Naive thymus-derived CD8-positive, alpha-beta T cell (primary cell): ENCODE measurements at places on chromosomes 11 and 22. TPM values are rescaled to one million over a fixed set of nuclear protein-coding genes. Genes with fewer than 3 reads are reported as not detected.
A peak's percentile ranks its signal among the peaks of the same experiment; 100 is the strongest.

MMP20 gene
- total RNA-seq: not detected

DNA sequence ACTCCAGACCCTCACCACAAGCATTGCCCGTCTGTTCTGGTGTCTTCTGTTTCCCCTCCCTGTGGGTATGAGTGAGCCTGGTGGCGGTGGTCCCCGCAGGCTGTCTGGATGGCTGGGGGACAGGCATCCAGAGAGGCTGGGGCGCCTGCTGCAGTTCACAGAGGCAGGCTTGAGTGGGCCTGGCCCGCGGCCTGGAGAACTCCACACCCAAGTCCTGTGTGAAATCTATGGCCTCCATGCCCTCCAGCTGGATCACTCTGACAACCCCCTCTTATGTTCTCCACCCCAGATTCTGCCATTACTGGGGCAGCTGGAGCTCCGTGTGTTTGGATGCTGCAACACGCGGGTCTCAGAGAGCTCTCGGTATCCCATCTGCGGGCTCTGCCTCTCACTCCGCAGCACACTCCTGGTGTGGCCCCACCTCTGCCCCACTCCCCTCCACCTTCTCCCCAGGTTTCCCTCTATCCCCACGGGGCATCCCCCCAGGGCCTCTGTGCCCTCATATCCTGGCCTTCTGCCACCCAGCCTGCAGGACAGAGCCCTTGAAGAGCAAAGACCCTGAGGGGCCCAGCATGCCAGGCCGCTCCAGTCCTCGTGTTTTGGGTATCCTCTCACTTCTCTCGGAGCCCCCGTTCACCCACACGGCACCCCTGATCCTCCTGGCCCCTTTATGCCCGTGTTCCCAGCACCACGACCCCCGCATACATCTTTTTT lies 31.3 kb downstream of the LRRC74B start:
- no peaks in the 10 kb centered on the region for H3K4me1 ChIP-seq
- no peak overlapping the region for H3K27ac ChIP-seq
- DNase-seq: no peak

DNA sequence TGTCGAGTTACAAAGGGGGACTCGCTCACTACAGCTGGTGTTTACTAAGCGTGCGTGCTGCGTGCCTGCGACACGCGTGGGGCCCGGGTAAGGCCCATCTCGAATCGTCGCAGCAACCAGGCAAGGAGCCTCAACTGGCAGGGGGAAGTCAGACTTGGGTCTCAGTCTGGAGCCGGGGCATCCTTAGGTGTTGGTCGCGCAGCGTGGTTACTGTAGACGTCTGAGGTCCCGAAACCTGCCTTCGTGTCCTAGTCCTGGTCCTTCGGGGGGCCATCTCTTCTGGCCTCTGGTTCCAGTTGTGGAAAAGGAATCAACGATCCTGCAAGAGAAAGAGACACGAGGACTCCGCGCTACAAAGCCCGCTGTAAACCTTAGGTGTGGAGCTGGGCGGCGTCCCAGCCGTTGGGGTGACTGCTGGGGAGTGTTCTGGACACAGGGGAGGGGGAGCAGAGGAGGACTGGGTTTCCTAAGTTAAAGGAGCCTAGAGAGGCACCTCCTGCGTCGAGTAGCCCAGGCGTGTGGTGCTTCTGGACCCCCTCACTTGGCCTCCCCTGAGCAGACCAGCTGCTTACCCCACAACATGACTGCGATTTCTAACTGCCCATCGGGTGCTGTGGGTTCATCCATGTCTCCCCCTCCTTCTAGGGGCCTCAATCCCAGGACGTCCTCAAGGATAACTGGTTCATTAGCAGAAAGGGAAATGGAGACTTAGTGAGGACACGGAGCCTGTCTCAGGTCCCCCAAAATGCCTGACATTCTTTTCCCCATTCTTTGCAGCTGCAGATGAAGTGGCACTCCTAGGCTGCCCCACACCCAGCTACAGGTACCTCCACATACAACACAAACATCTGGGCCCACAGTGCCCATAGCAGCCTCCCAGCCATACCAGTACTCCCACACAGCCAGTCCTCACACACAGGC lies 4.9 kb upstream of the WNT11 start:
- H3K4me3 ChIP-seq: peak overlapping the region; percentile 62
- peaks cover 2% of the 10 kb centered on the region for H3K4me1 ChIP-seq

DNA sequence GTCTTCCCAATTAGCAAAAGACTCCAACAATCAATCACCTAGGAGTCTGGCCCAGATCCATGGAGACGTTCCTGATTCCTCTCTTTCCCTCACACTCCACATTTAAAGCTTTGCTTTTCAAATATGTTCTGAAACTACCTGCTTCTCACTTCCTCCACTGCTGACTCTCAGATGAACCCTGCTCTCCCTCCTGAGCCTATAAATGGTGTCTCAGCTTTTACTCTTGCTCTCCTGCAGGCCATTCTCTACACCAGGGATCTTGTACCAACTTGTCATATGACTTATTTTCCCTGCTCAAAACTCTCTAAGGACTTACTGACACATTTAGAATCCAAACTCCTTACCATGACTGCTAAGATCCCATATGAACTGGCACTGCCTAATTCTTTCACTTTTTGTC lies 138.4 kb upstream of the DDI1 start:
- H3K36me3 ChIP-seq: no peaks in the 10 kb centered on the region
- H3K4me1 ChIP-seq: no peaks in the 10 kb centered on the region
- H3K4me3 ChIP-seq: no peak overlapping the region
- no peak overlapping the region for H3K27ac ChIP-seq

SPCS2 gene
- total RNA-seq: 80.2 TPM

- H3K4me1 ChIP-seq: no peaks in the 10 kb centered on the region
- DNase-seq: no peak
- H3K36me3 ChIP-seq: no peaks in the 10 kb centered on the region
- peaks cover 26% of the 10 kb centered on the region for H3K27me3 ChIP-seq
- no peak overlapping the region for H3K27ac ChIP-seq
Observed at GRCh38 chr11:78782725-78783124, 208.1 kb upstream of the NARS2 start.

RIMBP3B gene
- 0.80 TPM for total RNA-seq

MN1 gene
- 0.39 TPM for total RNA-seq

GRCh38 chr11:5626196-5626595 lies 1.4 kb downstream of the TRIM34 start:
- H3K4me3 ChIP-seq: peak overlapping the region; percentile 99
- peaks cover 5% of the 10 kb centered on the region for H3K36me3 ChIP-seq
- no peak for DNase-seq

OR9G4 gene
- not detected for total RNA-seq

DNA sequence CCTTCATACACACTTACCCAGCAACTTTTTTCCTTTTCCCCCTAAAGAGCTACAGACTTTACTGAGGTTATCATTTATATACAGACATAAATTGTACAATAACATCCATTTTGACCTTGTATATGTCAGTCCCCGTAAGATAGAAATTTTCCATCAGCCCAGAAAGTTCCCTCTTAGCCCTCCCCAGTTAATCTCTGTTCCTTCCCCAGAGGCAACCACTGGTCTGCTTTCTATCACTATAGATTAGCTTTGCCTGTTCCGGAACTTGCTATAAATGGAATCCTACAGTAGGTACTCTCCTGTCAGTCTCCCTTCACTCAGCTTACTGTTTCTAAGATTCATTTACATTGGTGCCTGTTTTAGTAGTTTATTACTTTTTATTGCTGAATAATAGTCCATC lies 54.9 kb downstream of the TSPAN18 start:
- no peak for DNase-seq
- no peaks in the 10 kb centered on the region for H3K36me3 ChIP-seq
- peaks cover 2% of the 10 kb centered on the region for H3K27me3 ChIP-seq
- peaks cover 6% of the 10 kb centered on the region for H3K4me1 ChIP-seq

DNA sequence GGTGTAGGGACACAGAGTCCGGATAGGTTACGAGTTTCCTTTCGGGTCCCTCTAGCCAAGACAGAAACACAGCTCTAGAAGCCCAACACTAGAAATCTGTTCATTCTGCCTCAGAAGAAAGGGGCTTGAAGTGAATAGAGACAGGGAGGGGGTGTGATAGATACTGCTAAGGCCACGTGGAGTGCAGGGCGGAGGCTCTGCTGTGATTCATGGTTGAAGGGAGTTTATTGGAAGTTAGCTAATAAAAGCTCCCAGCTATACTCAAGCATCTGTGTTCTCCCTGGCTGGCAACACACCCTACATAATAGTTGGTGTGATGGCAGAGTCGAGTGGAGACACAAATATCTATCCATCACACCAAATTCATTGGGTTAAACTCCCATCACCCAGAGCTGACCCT lies 337.4 kb downstream of the CADM1 start:
- no peaks in the 10 kb centered on the region for H3K4me1 ChIP-seq
- H3K27ac ChIP-seq: no peak overlapping the region
- H3K4me3 ChIP-seq: no peak overlapping the region
- no peaks in the 10 kb centered on the region for H3K36me3 ChIP-seq
- H3K27me3 ChIP-seq: peaks cover 23% of the 10 kb centered on the region

CABP4 gene
- total RNA-seq: 3.7 TPM

AMOTL1 gene
- 0.08 TPM for total RNA-seq

GRCh38 chr11:115616971-115617370 lies 112.8 kb upstream of the CADM1 start:
- H3K27me3 ChIP-seq: no peaks in the 10 kb centered on the region
- no peak overlapping the region for H3K4me3 ChIP-seq

GRCh38 chr11:132047167-132047566 lies 676.8 kb downstream of the NTM start:
- H3K27me3 ChIP-seq: no peaks in the 10 kb centered on the region
- no peak overlapping the region for H3K4me3 ChIP-seq
- no peaks in the 10 kb centered on the region for H3K36me3 ChIP-seq
- no peaks in the 10 kb centered on the region for H3K4me1 ChIP-seq

- no peak for DNase-seq
- H3K27ac ChIP-seq: no peak overlapping the region
- no peaks in the 10 kb centered on the region for H3K4me1 ChIP-seq
- H3K36me3 ChIP-seq: no peaks in the 10 kb centered on the region
Observed at GRCh38 chr11:17611503-17612220, 64.6 kb downstream of the OTOG start.

OR4B1 gene
- total RNA-seq: not detected

CHRNA10 gene
- total RNA-seq: 3.6 TPM

DNA sequence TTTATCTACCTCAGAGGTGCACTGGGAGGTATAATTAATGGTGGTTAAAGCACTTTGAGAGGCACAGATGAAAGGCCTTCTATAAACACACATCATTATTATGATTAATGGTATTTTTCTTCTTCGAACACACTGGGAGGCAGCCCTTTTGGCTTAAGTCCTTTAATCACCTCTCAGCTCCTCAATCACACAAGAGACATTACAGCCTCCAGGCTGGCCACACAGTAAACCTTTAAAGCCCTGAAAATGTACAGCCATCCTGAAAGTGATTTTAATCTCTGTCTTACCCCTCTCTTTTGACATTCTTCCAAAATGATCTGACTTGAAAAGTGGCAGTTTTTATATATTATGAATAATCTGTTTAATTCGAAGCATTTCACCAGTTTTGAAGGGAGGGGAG lies 54.3 kb upstream of the VSTM5 start:
- H3K27me3 ChIP-seq: peaks cover 23% of the 10 kb centered on the region
- no peak for DNase-seq
- no peak overlapping the region for H3K27ac ChIP-seq
- H3K36me3 ChIP-seq: no peaks in the 10 kb centered on the region

HTR3A gene
- not detected for total RNA-seq

MMP11 gene
- total RNA-seq: 3.8 TPM

DNA sequence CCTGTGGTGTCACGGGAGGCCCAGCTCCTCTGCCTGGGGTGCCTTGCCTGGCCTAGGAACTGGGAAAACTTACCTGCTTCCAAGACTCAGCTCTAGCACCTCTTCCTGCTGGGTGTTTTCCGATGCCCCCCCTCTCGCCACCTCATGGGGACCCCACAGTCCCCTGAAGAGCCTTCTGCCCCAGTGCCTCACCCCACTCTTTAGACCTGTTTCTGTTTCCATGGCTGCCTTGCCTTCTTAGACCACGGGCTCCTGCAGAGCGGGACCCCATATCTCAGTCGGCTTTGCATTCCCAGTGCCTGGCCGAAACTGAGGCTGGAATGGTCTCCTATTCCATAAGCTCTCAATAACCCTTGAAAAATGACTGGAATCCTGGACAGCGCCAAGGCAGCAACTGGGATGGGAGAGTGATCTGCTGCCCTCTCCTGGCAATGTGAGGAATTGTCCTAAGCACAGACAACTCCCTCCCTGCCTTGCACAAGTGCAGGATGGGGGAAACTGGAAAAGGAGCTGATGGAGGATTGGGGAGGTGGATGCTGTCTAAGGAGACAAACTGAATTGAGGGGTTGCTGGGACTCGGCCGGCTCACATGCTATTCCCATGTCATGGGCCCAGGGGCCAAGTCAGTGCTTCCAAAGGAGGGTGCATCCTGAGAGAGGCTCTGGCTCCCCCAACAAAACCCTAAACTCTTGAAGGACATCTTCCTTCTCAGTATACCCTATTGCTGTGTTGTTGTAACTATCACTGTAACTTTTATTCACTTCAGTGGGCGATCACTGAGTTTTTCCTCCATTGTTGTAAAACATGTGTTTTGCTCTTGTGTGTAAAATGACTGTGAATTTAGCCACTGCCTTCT lies 26.6 kb upstream of the IL17RA start:
- no peak overlapping the region for H3K27ac ChIP-seq
- H3K27me3 ChIP-seq: no peaks in the 10 kb centered on the region
- peak; percentile 27 for DNase-seq
- H3K4me1 ChIP-seq: peaks cover 6% of the 10 kb centered on the region

- H3K27me3 ChIP-seq: no peaks in the 10 kb centered on the region
- no peak for DNase-seq
- peaks cover 5% of the 10 kb centered on the region for H3K36me3 ChIP-seq
- H3K4me1 ChIP-seq: no peaks in the 10 kb centered on the region
- no peak overlapping the region for H3K27ac ChIP-seq
Observed at GRCh38 chr11:108698844-108699642, 34.2 kb downstream of the DDX10 start.

GRCh38 chr11:83438438-83438837 lies 152.3 kb upstream of the CCDC90B start:
- no peak for DNase-seq
- peaks cover 2% of the 10 kb centered on the region for H3K27me3 ChIP-seq
- no peak overlapping the region for H3K27ac ChIP-seq
- H3K36me3 ChIP-seq: no peaks in the 10 kb centered on the region

GRCh38 chr11:816433-816779 lies 2.3 kb upstream of the PNPLA2 start:
- peak overlapping the region; percentile 19 for H3K4me3 ChIP-seq
- no peak for DNase-seq
- H3K27ac ChIP-seq: no peak overlapping the region
- H3K36me3 ChIP-seq: peaks cover 2% of the 10 kb centered on the region
- H3K27me3 ChIP-seq: no peaks in the 10 kb centered on the region

DNA sequence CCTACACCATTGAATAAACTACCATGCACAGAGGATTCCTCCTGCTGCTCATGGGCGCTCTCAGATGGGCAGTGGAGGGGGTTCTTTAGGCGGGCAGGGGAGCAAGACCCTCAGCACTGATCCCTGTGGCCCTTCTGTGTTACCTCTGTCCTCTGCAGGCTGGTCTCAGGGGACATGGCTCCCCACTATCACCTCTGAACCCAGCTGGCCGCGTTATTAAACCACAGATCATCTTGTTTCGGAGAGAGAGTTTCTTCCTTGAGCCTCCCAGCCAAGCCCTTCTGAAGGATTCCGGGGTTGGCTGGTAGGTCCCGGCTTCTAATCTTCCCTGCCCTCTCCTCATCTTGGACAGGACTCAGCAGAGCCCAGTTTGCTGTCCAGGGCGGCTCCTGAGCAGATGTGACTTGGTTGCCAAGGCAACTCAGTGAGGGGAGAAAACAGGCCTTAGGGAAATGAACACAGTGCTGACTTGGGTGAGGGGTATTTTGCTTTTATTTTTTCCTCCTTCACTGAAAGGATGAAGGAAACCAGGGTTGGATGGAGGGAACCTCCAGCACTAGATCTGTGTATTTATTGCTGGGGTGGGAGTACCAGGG lies 13.3 kb downstream of the APOL3 start:
- H3K4me3 ChIP-seq: no peak overlapping the region
- H3K27ac ChIP-seq: peak overlapping the region; percentile 79
- no peaks in the 10 kb centered on the region for H3K27me3 ChIP-seq
- peaks cover 13% of the 10 kb centered on the region for H3K36me3 ChIP-seq
- DNase-seq: no peak
